ENCODE measurements at places on chromosomes 3 and 15.

- no peak for DNase-seq
Observed at GRCh38 chr3:149833241-149833640, 20.2 kb downstream of the RNF13 start.

- DNase-seq = peak; percentile 18
Observed at GRCh38 chr15:81336568-81336967, 12.6 kb upstream of the STARD5 start.

DNA sequence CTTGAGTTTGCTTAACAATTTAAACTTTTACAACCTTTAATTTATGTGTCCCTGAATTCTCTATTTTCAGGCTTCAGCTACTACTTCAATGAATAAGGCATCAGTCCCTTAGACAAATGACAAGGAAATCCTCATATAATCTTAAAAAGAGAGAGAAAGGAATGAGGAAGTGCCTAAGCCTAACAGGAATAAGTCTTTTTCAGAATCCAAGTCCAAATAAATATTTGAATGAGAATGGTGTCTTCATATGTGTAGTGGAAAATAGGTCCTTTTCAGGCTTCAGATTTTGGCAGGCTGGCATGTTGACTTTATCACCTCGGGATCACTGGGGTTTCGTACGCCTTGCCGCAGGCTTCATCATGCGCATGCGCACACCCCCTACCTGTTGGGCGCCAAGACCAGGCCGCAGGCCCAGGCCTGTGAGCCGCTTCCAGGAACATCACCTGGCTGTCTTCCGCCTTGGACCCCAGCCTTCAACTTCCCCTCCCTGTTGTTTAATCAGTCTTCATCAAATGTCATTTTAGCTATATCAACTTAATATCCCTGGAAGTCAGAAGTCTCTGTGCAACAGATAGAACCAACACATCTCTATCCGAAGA lies 334.5 kb downstream of the SOX2 start:
- no peak for DNase-seq

DNA sequence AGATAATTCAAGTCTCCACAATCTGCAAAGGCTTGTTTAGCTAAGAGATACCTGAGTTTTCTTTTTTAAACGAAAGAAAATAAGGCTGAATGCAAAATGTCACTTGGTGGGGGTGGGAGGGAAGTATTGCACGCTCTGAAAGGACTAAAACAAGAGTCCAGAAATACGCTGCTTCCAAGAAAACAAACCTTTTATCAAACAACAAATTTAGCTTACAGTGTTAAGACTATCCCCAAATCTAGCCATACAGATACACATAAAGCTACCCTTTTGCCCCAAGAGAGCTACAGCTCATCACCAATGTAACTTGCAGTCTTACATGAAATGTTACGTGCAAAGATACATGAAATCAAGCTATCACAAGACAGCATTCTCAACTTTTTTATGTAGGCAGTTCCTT lies 522.5 kb downstream of the FOXP1 start:
- DNase-seq = no peak

DNA sequence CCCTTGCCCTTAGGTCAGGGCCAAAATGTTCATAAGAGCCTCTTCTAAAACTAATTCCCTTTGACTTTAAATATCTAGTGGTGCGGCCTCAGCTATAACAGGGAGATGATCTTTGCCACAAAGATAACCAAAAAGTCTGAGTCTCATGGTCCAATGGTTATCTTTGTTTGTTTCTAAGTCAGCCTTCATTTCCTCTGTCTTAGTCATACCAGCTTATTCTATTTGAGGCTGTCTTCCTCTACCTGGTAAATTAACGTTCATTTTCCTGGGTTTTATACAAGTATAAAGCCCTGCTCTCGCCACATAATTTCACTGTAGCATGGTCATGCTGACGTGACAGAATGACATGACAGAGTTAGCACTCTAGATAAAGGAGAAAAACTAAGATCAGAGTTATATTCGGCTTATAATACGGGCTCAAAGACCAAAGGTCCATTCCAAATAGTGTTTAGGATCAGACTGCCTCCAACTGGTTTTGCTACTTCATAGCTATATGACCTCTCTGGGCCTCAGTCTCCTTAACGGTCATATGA lies 18.4 kb downstream of the ZNF860 start:
- DNase-seq = no peak
